8988T (cell line): ENCODE measurements at places on chromosomes 12 and 14.

DNA sequence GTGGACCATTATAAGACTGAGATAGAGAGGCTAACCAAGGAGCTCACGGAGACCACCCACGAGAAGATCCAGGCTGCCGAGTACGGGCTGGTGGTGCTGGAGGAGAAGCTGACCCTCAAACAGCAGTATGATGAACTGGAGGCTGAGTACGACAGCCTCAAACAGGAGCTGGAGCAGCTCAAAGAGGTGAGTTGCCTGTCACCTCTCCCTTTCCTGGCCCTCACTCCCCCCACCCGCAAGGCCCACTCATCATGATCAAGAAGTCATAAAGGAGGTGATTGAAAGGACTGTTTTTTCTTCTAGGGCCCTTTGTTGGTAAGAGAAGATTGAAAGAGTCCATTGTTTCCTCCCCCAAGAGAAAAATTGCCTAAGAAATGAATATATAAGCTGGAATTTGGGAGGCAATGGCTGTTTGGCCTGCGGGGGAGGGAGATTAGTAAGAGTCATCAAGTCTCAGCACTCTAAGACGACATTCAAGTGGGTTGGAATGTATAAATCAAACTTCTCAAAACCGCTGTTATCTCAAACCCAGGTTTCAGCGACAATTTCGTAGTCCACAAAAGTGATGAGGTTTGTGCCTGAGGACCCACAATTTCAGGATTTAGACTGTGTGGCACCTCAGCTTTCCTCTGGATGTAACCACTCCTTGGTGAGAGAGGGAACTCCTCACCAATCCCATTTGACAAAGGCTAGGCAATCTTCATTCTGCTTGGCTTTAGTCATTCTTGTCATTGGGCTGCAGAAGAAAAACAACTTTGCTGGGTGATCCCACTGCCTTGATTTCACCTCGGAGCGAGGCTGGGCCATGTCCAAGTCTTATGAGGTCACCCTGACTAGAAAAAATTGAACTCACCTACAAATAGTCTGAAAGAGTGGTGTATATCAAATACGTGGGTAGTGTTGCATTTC, 966 bp downstream of the BICD1 start:
- DNase-seq: no peak

- no peak for DNase-seq
These were observed 40.1 kb upstream of the DCN start for GRCh38 chr12:91222746-91223145.

DNA sequence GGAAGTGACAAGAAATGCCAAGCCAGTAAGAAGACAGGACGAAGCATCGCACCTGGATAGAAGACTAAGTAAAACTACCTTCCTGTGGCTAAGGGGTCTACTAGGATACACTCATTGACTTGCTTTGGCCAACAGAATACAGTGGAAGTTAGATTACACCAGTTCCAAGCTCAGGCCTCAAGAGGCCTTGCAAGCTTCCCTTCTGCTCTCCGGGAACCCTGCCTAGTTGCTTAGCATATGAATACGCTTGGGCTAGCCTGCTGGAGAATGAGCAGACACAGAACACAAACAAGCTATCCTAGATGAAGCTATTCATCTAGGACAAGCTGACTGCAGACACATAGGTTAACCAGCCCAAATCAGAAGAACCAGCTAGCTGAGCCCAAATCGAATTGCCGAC, 97.0 kb downstream of the DPF3 start:
- DNase-seq: no peak

DNA sequence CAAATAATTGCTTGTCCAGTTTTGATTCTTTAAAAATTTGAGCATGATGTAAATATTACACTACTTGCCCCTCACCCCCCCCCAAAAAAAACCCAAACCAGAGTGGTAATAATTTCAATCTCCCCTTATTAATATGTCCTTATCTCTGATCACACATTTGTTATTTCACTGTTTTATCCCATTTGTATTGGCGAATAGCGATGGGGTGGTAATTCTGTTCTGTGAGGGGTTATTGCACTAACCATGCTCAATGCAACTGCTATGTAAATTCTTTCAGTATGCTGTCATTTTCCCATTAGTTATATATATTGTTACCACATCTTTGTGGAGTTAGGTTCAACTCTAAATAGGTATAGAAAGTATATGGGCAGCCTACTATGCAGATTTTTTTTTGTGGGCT, 1.1 kb downstream of the RIMKLB start:
- DNase-seq: no peak

GRCh38 chr14:90938615-90939014, 121.8 kb downstream of the RPS6KA5 start:
- no peak for DNase-seq

- no peak for DNase-seq
These were observed 303.9 kb upstream of the SYT1 start for GRCh38 chr12:78560633-78561032.

GRCh38 chr14:56549721-56550120, 29.9 kb upstream of the TMEM260 start:
- no peak for DNase-seq

DNA sequence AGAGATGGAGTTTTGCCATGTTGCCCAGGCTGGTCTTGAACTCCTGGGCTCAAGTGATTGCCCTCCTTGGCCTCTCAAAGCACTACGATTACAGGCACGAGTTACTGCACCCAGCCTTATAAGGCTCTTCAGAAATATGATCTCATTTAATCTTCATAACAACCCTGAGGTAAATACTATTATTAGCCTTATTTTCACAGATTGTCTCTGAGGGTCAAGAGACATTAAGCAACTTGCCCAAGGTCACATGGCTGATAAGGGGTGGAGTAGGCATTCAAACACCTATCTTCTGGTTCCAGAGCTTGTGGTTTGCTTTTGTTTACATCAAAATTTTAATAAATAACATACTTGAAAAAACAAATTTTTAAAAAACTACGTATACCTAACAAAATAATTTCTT, 5.1 kb downstream of the PRKAG1 start:
- DNase-seq: no peak

- no peak for DNase-seq
These were observed 23.7 kb downstream of the CDC42BPB start for GRCh38 chr14:103033681-103034096.

DNA sequence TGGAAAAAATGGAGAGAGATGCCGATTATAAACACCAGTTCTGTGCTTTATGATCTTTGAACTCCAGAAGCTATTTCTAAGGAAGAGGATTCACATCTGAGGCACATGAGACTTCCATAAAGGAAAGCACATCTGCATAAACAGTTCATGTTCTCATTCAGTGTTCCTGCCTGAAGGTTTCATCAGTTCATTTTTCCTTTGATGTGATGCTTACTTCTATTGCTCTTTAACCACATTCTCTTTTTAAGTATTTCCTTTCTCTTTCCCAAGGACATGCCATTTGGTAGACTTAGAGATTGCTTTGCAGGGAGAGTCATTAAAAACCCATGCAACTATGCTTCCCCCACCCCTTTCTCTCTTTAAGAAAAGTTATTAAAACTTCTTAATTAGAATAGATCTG, 387.0 kb upstream of the FLRT2 start:
- no peak for DNase-seq

DNA sequence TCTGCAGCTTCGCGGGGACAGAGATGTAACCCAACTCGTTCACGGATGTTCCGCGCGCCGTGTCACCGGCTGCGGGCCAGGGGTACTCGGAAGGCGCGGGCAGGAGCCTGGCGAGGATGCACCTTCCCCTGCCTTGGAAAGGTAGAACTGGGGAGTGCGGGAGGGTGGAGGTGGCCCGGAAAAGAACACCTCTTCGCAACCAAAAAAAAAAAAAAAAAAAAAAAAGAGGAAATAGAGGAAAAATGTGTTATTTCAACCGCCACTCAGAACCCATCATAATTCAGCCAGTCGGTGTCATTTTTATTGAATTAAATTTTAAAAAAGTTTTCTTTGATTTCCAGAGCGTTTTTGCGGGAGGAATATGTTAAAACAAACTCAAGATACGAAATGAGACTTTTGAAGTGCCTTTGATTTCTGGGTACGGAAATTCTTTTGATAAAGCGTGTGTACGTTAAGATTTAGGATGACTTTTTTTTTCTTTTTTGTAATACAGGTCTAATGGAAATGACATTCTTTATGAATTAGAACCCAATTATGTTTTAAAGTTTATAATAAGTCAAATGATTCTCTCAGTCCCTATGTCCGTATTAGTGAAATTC, 8.9 kb downstream of the CDKN1B start:
- DNase-seq: no peak

GRCh38 chr12:57380300-57380699, 50.5 kb downstream of the R3HDM2 start:
- no peak for DNase-seq

DNA sequence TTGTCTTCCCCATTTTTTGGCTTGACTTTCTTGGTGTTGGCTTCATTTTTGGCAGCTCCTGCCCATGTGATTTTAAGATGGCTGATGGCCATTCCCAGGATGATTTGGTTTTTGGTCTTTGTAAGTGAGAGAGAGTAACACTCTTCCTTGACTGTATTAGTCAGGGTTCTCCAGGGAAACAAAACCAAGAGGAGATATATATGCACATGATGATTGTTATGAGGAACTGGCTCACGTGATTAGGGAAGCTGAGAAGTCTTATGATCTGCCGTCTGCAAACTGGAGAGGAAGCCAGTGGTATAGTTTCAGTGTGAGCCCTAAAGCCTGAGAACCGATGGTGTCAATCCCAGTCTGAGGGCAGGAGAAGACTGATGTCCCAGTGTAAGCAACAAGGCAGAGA, 146.6 kb downstream of the NRXN3 start:
- DNase-seq: no peak

GRCh38 chr12:94434171-94434570, 25.5 kb downstream of the CEP83 start:
- no peak for DNase-seq

DNA sequence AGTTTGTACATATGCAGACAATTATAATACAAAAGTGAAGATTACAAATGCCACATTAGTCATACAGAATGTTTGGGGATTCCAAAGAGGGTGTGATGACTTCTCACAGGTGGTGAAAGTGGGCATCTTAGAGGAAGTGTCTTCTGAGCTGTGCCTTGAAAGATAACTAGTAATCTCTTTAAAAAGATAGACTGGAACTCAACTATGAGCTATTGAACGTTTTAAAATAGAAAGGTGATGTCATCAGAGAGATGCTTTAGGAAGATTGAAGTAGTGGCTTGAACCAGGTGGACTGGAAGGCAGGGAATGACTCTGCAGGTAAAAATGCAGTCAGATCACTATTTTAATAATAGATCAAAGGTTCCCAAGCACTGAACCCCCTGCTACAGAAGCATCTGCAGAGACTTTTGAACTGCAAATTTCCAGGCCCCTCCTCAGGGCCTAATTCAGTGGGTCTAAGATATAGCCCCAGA, 50.3 kb downstream of the SYT1 start:
- no peak for DNase-seq

GRCh38 chr12:114167431-114167830, 201.3 kb upstream of the RBM19 start:
- DNase-seq: no peak

DNA sequence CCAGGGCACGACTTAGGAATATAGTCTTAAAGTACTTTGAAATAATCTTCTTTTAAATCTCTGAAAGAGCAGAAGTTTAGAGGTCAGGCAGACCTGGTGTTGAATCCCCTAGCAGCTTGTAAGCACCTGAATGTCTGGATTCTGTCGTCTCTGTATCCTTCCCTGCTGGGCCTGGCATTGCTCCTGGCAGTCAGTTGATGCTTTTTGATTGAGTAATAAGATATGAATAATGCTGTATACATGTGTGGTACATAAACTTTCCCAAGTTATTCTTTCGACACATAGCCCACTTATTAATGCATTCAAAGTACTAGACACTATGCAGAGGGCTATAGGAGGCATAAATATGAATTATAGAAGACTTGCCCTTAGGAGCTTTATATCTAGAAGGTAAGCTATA, 31.4 kb downstream of the EVL start:
- DNase-seq: no peak

- no peak for DNase-seq
These were observed 22.3 kb downstream of the MNAT1 start for GRCh38 chr14:60756847-60757246.

DNA sequence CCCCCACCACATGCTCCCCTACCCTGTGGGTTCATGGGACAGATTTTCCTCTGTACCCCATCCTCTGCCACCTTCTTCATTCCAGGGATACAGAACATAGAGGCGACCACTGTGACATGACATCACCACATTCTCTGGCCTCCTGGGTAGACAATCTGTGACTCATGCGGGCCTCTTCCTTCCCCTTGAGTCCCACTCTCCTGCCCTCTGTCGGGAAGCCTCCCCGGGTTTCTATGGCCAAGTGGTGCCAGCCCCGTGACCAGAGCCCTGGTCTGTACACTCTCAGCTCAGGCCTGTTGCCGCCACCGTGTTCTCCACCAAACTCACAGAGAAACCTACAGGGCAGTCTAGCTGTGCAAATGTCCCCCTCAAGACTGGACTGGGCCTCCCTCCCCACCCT, 8.0 kb downstream of the CLMN start:
- DNase-seq: no peak

DNA sequence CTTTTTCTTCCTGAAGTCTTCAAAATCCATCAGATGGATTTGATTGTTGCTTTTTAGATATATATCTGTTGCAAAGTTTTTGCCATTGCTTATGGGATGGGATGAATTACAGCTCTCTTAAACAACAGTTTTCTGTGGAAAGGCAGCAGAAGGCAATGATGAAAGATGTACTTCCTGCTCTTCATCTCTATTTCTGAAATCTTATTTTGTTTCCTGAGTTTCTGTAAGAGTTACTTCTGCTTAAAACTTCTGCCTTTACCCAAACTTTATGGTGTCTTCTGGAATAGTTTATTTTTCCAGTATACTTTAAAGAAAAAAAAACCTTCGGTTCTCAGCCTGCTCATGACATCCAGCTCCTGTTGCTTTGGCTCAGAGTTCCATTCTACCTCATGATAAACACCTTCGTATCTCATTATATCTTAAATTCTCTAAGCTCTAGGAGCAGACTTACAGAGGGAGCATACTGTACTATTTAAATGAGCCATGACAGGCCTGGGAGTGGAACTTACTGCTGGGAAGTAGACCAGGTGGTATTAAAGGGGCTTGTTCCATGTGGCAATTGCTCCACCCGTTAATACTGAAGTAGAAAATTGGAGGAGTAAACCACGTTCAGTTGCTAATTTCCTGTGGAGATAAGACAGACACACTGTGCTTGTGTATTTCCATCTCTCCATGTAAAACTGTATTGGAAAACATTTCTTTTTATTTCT, 288.4 kb downstream of the FBXL14 start:
- DNase-seq: no peak

DNA sequence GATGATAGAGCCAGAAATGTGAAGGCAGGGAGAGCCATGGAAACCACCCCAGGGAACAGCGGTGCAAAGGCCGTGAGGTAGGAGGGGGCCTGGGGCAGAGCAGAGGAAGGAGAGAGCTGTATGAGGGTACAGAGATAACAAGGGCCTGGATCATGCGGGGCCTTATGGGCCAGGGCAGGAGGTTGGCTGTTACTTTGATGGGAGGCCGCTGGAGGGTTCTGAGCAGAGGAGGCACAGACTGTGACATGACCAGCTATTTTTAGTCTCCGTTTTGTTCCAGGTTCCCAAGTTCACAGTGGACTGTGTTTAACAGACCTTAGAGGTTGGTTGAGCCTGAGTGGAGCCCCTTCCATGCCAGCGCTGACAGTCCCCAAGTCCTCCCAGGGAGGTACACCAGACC, 118.6 kb downstream of the GCH1 start:
- DNase-seq: no peak

- no peak for DNase-seq
These were observed 358.6 kb downstream of the DUSP6 start for GRCh38 chr12:88993651-88994050.
